ENCODE measurements at places on chromosomes 6 and 20.

GRCh38 chr6:43257367-43258145 is 14.3 kb downstream of the TTBK1 start:
- no peak for DNase-seq

GRCh38 chr6:33849500-33850075 is 45.8 kb upstream of the MLN start:
- no peak for DNase-seq

DNA sequence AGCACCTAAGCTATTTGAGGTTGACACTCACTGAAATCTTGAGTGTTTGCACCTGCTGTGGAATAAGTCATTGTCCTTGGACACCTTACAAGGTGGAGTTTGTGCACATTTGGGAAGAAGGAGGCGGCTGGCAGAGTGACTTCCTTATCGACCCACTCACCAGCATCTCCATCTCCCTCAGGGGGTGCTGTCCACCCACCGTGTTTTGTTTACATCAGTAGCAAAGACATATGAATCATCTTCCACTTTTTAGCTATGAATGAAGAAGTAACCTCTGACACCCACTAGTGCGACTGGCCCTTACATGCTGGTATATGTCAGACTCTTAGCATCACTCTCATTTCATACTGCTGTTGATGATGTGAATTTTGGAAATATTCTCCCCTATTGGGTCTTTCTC is 119.5 kb upstream of the SGK1 start:
- DNase-seq, result no peak

- DNase-seq, result no peak
Measured at GRCh38 chr6:134830940-134831339, 119.0 kb downstream of the ALDH8A1 start.

DNA sequence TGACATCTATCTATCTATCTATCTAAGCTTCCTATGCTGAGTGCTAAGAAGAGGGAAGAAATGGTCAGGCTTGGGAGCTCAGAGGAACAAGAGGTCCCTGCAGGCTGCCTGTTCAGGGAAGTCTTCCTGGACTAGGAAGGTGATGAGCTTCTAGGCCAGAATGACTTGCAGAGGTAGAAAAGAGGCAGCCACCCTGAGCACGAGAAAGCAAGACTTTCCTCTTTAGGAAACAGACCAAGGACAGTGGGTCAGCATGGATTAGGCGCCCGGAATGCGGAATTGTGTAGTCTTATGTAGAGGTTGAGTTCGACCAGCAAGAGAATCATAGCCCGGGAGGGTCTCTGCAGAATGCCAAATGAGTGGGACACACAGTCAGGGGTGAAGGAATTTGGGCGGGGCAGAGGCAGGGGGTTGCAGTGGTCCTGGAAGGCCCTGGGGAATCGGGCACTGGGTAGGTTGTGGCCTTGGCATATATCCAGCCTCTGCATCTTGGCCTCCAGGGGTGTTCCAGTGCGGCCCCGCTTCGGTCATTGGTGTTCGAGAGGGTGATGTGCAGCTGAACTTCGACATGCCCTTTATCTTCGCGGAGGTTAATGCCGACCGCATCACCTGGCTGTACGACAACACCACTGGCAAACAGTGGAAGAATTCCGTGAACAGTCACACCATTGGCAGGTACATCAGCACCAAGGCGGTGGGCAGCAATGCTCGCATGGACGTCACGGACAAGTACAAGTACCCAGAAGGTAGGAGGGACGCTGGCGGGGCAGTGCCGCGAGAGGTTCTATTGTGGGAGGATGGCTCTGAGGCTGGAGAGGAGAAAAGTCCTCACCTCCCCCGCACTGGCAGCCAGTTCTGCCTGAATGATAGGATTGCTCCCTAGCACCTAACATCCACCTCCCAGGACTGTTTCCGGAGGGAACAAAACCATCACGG is 32.1 kb downstream of the TGM3 start:
- DNase-seq, result no peak

GRCh38 chr6:150091476-150091875 is 22.6 kb upstream of the ULBP3 start:
- DNase-seq, result no peak

GRCh38 chr6:6614983-6615349 is 26.4 kb downstream of the LY86 start:
- no peak for DNase-seq

GRCh38 chr6:41157323-41157722 is 3.2 kb upstream of the TREML1 start:
- no peak for DNase-seq

GRCh38 chr6:27505209-27506027 is 32.5 kb upstream of the ZNF184 start:
- DNase-seq, result no peak

- no peak for DNase-seq
Measured at GRCh38 chr6:55290736-55291135, 36.5 kb upstream of the GFRAL start.

GRCh38 chr6:12261502-12261901 is 28.7 kb upstream of the EDN1 start:
- DNase-seq, result no peak

GRCh38 chr6:169344750-169345065 is 91.1 kb upstream of the THBS2 start:
- DNase-seq, result no peak

DNA sequence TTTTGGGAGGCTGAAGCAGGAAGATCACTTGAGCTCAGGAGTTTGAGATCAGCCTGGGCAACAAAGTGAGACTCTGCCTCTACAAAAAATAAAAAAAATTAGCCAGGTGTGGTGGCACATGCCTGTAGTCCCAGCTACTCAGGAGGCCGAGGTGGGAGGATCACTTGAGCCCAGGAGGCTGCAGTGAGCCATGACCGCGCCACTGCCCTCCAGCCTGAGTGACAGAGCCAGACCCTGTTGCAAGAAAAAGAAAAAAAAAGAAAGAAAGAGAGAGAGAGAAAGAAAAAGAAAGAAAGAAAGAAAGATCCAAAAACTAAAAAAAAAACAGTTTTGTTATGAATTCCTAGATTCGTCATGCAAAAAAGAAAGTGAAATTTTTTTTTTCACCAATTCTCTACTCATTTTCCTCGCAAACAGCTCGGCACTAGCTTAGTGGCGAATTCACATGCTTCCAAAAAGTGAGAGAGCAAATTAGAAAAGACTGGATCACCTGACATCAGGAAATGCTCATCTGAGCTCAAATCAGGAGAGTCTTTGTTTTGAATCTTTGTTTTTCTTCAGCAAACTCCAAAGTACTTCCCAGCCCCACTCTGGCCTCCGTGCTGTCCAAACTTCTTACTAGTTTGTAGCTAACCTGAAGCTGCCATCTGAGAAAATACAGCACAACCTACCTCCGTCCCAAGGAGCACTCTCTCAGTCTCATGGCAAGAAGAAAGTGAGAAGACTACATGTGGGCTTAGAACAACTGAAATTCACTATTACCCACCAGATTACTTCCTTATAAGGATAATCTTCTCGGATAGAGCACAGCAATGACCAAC is 27.0 kb downstream of the IPCEF1 start:
- no peak for DNase-seq

DNA sequence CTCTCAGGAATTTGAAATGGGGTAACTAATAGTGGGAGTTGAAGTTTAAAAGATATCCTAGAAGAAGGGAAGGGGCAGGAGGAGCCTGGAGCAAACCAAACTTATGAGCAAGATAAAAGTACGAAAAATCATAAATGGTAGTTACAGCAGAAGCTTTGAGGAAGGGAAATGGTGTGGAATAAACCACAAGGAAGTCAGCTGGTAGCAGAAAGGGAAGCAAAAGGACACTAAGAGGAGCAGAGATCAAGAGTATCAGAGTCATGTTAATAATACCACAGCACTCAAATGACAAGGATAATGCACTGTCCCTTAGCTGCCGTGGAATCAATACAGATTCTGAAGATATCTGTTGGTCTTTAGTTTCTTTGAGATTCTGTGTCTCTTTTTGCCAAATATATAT is 44.9 kb upstream of the CCDC28A start:
- no peak for DNase-seq

- no peak for DNase-seq
Measured at GRCh38 chr6:36029464-36029863, 1.9 kb downstream of the MAPK14 start.

DNA sequence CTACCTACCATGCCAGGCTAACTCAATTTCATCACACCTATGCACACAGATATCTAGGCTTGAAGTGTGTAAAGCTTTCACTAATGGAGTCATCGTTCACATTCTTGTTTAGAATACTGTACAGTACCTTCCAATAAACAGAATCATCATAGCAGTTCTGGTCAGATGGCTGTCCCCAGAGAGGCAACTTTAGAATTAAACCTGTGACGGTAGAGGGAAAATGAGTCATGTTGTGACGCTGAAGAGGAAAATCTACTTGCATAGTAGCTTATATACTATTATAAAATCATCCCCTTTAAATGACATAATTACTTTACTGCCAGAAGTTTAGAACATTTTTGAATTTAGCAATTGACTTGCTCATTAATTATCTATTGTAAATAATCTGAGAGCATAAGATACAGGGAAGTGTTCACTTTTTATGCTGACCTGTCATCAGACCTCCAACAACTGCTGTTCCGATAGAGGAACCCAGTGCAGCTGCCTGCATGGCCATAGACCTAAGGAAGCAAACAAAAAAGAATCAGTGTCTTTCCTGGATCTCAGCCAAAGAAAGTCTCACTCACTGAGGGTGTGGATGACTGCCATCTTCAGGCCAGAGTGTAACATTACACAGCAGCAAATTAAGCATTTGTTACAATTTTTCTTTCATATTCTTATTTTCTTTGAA is 29.8 kb downstream of the RHAG start:
- peak; percentile 17 for DNase-seq

DNA sequence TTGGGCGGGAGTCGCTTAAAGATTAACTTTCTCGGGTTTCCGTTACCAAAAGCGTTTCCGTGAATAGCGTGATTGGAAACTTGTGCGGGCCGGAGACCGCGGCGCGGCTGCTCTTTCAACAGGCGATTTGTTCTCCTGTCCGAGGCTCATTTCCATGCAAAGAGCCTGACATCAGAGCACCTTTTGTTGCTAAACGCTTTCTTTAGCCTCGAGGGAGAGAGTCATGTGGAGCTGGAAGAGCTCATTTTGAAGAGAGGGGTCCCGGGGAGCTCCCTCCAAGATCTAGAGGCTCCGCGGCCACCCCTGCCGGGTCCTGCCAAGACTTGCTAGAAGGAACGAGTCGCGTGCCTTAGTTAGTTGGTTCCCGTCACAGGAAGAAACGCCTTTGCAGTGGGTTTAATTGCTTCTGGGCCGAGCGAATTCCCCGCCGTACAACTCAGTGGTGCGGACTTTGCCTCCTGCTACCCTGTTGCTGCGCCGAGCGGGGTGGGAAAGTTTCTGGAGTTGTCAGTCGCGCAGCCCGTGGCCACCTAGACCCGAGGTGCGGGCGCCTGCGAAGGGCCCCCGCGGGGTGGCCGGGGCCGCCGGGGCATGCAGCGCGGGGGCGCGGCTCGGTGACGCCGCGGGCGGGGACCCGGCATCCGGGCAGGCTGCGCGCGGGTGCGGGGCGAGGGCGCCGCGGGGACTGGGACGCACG is at the start of gene SASH1:
Gene SASH1 (plus strand): TSS at position 489 of the 697 bp plus-strand sequence. CDS start 230 bp downstream, outside the sequence.
- DNase-seq, result peak; percentile 19
